ENCODE measurements at places on chromosomes 12 and 14. TPM values are rescaled to one million over a fixed set of nuclear protein-coding genes. Genes with fewer than 3 reads are reported as not detected.

DNA sequence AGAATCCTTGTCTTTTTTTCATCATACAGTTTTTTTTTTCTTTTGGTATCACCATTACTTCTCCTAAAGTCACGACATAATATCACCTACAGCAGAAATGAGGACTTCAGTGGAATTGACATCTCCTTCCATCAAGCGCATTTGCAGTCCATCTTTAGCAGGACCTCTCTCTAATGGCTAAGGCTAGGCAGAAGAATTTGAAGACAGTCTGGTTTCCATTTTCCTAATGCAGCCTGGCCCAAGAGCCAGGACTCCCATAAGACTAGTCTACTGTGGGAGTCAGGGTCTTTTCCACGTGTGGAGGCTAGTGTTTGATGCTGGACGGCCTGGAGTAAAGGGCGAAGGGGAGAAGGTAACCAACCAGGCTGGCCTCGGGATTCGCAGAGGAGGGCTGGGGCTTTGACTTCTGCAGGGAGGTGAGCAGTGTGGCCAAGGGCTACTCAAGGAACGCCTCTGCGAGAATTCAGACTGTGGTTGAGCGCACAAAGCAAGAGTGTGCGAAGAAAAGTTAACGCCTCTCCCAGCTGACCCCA lies 769 bp upstream of the ZNF740 start:
- DNase-seq: peak; percentile 39

- no peak for DNase-seq
Measured at GRCh38 chr14:71381814-71382213, 474.6 kb downstream of the PCNX1 start.

GRCh38 chr12:42706321-42706720 lies 116.8 kb upstream of the PRICKLE1 start:
- DNase-seq: peak; percentile 6

GRCh38 chr14:81594012-81594411 lies 60.4 kb upstream of the SEL1L start:
- no peak for DNase-seq

DNA sequence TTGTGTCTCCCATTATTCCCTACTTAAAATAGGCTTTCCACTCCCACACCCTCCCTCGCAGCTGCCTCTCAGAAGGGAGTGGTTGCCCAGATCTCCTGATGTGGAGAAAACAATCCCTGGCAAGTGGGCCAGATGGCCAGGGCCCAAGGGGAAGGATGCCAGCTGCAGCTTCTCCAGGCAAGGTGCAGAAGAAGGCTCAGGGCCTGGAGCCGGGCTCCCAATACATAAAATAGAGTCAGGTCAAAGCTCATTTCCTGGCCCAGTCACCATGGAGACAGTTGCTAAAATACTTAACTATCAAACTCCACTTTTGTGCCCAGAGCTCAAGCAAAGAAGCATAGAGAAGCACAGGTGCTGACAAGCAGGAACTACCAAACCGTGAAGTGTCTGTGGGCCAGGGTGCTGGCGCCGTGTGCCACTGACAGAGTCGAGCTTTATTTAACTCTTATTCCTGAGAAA lies 45.7 kb upstream of the ITPR2 start:
- DNase-seq: no peak

GRCh38 chr12:109678719-109679118 lies 34.9 kb upstream of the FAM222A start:
- DNase-seq: no peak

- no peak for DNase-seq
Measured at GRCh38 chr12:92468358-92469020, 234.3 kb upstream of the PLEKHG7 start.

DNA sequence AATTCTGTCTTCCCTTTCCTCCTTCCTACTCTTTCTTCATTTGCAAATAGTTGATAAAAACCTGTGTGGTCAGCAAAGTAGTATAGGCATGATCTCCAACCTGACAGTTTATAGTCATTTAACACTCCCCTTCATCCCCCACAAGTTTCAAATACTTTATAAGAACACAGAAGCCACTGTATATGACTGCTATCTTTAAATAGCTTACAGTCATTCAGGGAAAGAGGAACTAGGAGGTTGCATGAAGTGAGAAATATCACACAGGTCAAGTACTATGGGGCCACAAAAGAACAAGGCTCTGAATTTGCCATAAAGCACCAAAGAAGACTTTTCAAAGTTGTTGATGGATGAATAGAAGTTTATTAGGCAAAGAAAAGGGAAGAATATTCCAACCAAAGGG lies 431.3 kb downstream of the NPAS3 start:
- DNase-seq: no peak

- DNase-seq: no peak
Measured at GRCh38 chr14:92277031-92277430, 45.9 kb upstream of the SLC24A4 start.

DNA sequence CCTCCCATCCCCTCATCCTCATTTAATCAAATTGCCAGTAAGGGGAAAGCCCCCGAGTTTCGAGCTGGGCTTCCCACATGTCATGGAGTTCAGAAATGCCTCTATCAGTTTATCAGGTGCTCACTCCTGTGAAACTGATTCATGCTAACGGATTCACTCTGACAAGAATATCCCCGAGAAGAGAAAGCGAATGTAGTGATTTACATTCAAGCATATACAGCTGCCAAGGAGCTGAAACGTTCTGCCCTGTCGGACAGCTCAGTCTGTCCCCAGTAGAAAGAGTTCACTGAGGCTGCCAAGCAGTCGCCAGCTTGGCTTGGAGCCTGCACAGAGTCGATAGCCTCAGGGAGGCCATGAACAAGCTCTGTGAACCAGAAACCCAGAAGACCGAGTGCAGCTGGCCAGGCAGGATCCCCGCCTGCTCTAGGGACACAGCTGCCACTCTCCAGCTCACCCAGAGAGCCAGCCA lies 88.4 kb downstream of the TMCC3 start:
- DNase-seq: peak; percentile 83

- no peak for DNase-seq
Measured at GRCh38 chr14:102215071-102215470, 75.4 kb downstream of the WDR20 start.

- no peak for DNase-seq
Measured at GRCh38 chr12:47736877-47737676, 11.8 kb upstream of the ENDOU start.

- no peak for DNase-seq
Measured at GRCh38 chr14:65142914-65143625, 40.8 kb upstream of the MAX start.

GRCh38 chr12:124361074-124361970 lies 66.4 kb downstream of the RFLNA start:
- peak; percentile 28 for DNase-seq

GRCh38 chr12:112906712-112907414 lies at the start of gene OAS1:
OAS1 (plus strand) TSS chr12:112906962; CDS start chr12:112907040, 78 bp downstream.
- peak; percentile 68 for DNase-seq

DNA sequence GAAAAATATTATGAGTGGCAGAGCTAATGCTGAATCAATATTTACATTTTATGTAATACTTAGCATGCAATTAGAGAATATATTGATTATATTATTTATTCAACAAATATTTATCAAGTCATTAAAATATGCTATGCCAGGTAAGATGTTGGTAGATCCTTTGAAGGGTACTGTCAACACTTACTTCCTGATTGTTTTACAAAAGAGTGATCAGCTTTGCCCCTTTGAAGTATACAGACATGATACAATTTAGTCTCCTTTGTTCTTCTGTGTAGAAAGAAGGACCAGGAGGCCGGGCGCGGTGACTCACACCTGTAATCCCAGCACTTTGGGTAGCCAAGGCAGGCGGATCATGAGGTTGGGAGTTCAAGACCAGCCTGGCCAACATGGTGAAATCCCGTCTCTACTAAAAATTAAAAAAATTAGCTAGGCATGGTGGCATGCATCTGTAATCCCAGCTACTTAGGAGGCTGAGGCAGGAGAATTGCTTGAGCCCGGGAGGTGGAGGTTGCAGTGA lies 73.9 kb upstream of the IFNG-AS1 start:
- DNase-seq: no peak

Gene OLR1
- not detected for total RNA-seq

Gene RIPK3
- 7.9 TPM for total RNA-seq

Gene SARNP
- 123 TPM for total RNA-seq

Gene GRIP1
- 6.8 TPM for total RNA-seq

Measured in foreskin keratinocyte (primary cell).